ENCODE measurements at places on chromosomes 3 and 15. TPM values are rescaled to one million over a fixed set of nuclear protein-coding genes. Genes with fewer than 3 reads are reported as not detected.

Gene SPINK8
- not detected for total RNA-seq

Gene CCK
- 1.6 TPM for total RNA-seq

Gene TKT
- total RNA-seq: 159 TPM

Gene TOPBP1
- total RNA-seq: 39.6 TPM

Gene GP5
- 0.39 TPM for total RNA-seq

Gene CSPG4
- total RNA-seq: 42.2 TPM

Gene XYLB
- 5.6 TPM for total RNA-seq

DNA sequence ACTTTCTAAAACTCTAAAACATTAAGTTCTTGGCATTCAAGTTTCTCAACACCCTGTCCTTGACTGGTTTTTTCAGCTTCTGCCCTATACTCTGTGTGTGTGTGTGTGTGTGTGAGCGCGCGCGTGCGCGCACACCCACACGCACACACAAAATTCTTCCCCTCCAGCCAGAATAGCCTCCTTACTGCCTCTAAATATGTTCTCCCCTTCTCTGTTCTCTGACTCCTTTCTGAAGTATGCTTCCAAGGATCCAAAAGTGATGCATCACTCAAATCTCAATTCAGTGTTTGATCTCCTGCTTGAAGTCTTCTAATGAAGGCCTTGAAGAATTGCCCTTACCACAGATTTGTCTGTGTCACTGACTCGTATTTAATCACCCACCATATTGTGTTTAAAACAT, 129.8 kb downstream of the SLC25A26 start:
- no peak for DNase-seq

DNA sequence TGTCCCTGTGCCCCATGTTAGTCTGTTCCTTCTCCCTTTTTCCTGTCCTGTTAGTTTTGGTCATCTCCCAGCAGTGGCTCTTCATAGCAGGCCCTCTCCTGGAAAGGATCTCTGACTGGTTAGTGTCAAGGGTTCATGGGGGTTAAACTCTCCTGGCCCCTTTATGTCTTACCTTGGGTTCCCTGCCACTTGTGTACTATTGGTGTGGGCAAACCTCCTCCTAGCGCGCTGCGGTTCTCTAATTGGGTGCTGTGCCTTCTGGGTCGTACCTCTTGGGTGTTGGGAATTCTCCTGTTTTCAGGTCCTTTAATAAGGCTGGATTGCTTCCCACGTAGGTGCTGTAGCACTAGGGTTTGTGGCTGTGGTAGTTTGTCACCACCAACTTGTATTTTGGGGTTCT, 18.8 kb downstream of the GMPS start:
- no peak for DNase-seq

- DNase-seq: no peak
These were observed 28.6 kb upstream of the SEMA3F start for GRCh38 chr3:50126287-50127211.

DNA sequence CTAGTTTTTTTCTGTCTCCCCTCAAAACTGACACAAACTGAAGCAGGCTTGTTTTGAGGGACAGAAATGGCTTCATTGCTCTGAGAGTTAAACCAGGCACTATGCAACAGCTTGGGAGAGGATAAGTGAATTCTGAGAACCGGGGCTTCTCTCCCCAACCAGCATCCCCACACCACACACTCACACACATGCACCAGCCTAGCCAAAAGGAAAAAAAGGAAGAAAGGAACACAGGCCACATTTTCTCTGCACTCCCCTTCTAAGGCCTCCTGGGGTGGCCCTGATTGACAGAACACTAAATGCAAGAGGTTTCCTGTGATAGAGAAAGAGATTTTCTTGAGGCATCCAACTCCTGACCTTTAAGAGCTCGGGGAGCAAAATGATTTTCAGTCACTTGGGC, 177.5 kb downstream of the TLE3 start:
- DNase-seq: no peak

- no peak for DNase-seq
These were observed 133.1 kb upstream of the LRRN1 start for GRCh38 chr3:3665961-3666640.

GRCh38 chr3:100737334-100737733, 28.0 kb downstream of the TFG start:
- peak; percentile 7 for DNase-seq

GRCh38 chr3:120370463-120370862, 21.3 kb upstream of the LRRC58 start:
- no peak for DNase-seq

GRCh38 chr3:177300039-177300833, 103.0 kb upstream of the TBL1XR1 start:
- DNase-seq: no peak

- DNase-seq: no peak
These were observed 642.0 kb upstream of the KCNMB2 start for GRCh38 chr3:177894081-177894728.

GRCh38 chr3:89320186-89320585, 212.8 kb downstream of the EPHA3 start:
- DNase-seq: no peak

DNA sequence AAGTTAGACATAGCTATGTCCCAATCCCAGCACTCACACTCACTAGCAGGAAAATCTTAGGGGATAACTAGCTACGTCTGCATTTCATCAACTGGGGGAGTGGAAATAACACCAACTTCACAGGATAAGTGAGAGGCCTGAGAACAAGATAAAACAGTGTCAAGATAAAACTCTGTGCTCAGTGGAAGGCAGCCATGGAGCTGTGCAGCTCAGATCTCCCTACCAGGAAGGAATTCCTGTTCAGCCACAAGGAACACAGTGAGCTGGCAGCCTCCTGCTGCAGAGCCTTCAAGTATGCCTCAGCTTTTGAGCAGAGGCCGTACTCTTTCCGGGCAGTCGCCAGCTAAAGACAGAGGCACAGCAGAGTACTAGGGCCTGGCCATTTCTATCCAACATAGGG, 115.8 kb upstream of the TOPAZ1 start:
- no peak for DNase-seq

DNA sequence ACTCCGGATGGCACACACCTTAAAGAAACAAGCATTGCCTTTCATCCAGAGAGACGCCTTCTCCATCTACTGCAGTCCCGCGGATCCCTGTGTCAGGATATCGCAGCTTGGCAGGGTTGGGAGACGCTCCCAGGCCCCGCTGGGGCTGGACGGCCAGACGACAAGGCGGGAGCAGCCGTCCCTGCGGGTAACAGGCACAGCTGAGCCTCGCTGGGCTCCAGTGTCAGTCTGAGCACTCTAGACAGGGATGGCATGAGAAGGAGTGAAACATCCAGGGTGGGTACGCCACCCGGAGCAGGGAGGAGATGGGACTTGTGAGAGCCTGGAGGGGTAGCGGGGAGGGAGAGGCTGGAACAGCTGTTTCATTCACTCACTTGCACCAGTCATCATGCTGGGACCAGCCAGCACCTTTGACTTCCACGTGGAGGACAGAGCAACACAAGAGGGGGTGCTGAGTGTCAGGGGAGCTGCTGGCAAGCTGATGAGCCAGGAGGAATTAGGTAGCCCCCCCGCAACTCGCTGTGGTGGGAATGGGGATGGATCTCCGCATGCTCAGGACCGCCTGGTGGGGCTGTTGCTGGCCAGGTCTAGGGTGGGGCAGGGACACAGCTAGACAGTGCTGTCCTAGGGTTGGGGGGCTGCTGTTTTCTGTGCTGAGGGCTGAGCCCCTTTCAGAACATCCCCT, 31.6 kb upstream of the SNRPA1 start:
- DNase-seq: no peak

GRCh38 chr15:100703032-100703578, 100.7 kb downstream of the ASB7 start:
- no peak for DNase-seq

DNA sequence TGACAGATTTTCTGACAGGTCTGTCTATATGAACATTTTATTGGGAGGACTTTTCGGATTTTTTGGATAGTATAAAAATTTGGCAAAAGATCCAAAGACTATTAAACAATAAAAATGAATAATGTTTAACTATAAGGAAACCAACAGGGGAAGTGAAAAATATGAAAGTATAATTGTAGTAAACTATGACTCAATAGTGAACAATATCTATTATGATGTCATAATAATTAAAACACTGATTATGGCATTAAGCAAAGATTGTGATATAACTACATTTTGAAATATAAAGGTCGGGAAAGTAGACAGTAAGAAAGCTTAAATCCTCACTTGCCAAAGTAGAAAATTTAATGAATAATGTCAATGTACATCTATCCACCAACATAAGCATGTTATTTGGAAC, 44.3 kb upstream of the CNTN6 start:
- DNase-seq: no peak

- no peak for DNase-seq
These were observed 665.0 kb downstream of the NTRK3 start for GRCh38 chr15:87591582-87591981.

- DNase-seq: peak; percentile 29
These were observed 393 bp downstream of the ERICH6 start for GRCh38 chr3:150703299-150703755.

GRCh38 chr3:65033576-65033975, 345.8 kb upstream of the ADAMTS9 start:
- DNase-seq: no peak

DNA sequence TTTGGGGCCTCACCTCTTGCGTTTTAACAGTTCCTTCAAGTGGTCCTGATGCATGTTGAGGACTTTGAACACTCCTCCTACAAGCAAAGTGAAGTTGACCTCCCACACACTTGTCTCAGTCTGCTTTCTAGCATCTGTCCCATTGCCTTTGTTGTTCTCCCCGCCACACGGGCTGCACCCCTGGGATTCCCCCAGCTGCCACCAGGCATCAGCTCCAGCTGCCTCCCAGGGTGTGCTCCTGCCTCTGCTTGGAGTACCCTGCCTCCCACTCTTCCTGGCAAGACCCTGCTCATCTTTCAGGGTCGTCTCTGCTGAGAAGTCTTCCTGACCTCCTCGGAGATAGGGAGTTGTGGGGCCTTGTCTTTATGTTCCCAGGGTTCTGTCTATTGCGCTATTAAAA, 52.2 kb downstream of the IGF1R start:
- DNase-seq: no peak
